ENCODE measurements at places on chromosomes 6 and 20.

DNA sequence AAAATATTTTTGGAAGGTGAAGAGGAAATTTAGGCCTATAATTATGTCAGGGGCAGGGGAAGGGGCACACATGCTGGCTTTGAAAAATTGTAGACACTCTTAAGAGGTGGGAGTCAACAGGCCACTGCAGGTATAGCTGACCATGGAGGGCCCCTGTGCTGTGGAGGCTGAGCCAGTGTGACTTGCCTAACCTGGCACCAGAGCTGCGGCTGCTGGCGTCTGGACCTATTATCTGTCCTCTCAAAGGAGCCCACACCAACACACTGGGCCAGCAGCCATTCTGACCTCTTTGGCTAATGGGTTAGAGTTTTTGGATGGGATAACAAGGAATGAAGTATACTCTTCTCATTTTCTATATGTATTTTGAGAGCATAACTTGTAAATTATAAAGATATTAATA, 4.5 kb downstream of the GID8 start:
- DNase-seq: no peak

DNA sequence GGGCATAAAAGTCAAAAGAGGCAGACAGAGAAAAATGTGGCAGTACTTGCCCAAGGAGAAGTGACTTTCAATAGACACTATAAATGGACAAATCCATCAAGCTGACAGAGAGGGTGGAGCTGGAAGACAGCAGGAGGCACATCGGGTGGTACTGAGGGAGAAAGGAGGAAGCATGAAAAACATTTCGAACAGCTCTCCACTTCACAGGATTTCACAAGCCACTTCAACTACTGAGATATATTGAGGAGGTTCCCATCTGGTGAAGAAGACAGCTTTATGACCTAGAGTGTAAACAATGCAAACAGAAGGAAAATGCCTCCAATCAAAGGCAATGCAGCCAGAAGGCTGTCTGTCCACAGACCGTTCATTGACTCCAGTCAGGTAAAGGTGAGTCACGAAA, 259.4 kb upstream of the ECI2 start:
- no peak for DNase-seq

- DNase-seq: peak; percentile 60
These were observed 76.5 kb downstream of the GJA10 start for GRCh38 chr6:89970609-89971337.

GRCh38 chr20:50186987-50187402, 3.6 kb upstream of the CEBPB start:
- no peak for DNase-seq

GRCh38 chr6:97668716-97669115, 385.7 kb upstream of the MMS22L start:
- no peak for DNase-seq

- DNase-seq: no peak
These were observed 2.9 kb upstream of the CALHM6 start for GRCh38 chr6:116458264-116458663.

- no peak for DNase-seq
These were observed 25.9 kb upstream of the GTSF1L start for GRCh38 chr20:43752561-43753301.

DNA sequence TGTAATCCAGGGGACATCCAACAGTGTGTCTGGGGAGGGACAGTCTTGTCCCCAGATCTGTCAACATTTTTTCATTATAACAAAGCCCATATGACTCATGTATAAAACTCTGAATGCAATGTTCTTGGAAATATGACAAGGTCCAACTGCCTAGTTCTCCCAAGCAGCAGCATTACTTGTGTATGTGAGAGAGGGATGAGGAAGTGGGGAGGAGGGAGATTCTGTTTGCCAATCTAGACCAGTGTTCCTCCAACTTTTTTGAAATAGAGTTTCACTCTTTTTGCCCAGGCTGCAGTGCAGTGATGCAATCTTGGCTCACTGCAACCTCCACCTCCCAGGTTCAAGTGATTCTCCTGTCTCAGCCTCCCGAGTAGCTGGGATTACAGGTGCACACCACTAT, 394.8 kb downstream of the DHX35 start:
- DNase-seq: no peak

DNA sequence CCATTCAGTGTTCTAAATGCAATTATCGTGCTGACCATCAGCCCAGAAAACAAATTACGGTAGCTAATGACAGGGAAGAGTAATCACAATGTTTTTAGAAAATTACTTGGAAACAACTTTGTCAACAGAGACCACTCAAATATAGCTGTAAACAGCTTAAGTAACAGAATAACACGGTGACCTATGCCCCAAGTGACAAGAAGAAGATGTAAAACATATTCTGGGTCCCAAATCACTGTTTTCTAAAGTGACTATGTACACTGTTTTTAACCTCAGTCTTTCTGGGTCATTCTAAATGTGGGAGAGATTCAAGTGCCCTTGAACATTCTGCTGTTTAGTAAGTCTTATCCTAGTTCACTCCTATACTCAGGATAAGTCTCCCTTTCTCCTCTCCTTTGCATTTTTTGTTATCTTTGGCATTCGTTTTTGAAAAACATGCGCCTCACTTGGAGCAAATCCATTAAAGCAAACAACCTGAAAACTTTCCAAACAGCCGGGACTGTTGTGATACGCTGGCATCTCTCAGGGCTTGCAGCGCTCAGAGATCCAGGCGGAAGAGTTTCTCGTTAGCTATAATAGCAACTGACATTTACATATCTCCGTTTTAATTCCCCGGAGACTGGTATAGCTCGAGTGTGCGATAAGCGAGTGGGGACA, 114.5 kb upstream of the SOX4 start:
- DNase-seq: peak; percentile 12

- no peak for DNase-seq
These were observed 368.3 kb upstream of the SASH1 start for GRCh38 chr6:147974376-147974775.

DNA sequence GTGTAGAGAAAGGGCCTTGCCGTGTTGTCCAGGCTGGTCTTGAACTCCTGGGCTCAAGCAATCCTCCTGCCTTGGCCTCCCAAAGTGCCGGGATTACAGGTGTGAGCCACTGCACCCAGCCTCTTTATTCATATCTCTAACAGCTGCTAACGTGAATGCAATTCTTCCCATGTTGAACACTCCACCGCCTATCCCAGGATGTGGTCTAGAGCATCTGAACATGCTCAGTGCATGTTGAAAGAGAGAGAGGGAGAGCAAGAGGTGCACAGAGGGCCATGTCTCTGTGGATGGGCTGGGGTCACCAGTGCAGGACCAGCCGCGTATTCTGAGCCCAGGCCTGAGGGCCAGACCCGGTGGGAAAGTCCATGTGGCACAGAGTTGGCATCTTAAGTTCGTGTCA, 12.8 kb downstream of the TUBB2A start:
- no peak for DNase-seq

DNA sequence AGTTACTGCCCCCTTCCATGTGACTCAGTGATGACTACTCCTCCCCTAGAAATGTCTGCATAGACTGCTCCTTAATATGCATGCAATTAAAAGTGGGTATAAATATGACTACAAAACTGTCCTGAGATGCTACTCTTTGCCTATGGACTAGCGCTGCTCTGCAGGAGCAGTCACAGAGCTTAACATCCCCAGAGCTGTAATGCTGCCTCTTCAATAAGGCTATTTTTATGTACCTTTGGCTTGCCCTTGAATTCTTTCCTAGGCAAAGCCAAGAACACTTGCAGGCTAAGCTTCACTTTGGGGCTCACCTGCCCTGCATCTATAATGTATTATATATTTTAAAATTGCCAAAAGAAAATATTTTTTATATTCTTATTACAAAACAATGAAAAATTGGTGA, 299.1 kb downstream of the CLVS2 start:
- no peak for DNase-seq

- DNase-seq: peak; percentile 98
These were observed at the start of gene ZHX3 for GRCh38 chr20:41317546-41318270. TSS of gene ZHX3 (minus strand) at chr20:41317731. CDS start at chr20:41204916, 112,815 bp downstream.

DNA sequence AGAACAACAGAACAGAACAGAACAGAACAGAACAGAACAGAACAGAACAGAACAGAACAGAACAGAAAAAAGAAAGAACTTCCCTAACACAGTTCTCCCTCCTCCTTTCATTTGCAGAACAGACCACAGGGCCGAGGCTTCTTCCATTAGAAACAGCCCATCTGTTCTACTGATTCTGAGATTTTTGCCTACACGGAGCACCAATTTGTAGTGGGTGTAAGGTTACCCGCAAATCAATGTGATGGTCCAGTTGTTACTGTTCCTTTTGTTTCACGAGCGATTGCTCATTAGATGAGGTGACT, 734 bp upstream of the OGFRL1 start:
- DNase-seq: no peak

DNA sequence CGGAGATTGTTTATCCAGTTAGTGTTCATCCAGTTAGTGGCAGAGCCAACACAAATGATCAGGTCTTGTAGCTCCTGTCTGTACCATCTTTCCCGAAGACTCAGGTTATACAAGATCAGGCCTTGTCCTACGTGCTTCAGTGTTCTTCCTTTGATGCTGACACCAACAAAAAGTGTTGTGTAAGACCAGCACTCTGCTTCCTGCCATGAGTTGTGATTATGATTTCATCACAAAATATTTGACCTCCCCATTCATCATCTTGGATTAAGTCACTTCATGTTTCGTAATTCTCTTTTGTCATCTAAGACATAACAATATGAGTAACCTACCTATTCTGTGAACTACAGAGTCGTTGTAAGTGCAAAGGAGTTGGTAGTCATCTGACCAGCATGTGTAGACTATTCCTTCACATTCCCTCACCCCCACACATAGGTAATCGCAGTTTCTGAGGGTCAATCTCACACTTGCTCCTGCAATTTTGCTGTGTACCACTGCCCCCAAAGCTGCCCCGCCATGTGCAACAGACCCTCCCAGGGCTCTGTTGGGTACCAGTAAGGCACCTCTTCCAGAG, 135.6 kb upstream of the SLC22A23 start:
- DNase-seq: no peak

DNA sequence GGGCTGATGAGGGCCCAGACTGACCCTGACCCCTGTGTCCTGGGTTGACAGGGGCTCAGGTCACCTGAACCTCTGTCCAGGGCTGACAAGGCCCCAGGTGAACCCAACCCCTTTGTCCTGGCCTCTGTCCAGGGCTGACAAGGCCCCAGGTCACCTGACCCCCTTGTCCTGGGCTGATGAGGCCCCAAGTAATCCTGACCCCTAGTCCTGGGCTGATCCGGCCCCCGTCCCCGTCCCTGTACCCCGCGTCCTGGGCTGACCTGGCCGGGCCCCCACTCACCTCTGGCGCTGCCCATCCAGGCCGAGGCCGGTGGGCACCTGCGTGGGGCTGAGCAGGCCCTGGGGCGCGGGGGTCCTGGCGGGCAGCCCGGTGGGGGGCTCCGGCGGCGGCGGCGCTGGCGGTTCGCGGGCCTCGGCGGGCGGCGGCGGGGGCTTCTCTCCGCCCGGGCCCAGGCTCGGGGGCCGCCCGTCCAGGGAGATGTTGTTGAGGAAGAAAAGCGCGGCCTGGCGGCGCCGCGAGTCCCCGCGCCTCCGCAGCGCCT, 379 bp downstream of the CABLES2 start:
- no peak for DNase-seq

GRCh38 chr6:71608646-71609045, 277.7 kb upstream of the RIMS1 start:
- DNase-seq: no peak

GRCh38 chr20:20173254-20173653, 120.9 kb downstream of the CFAP61 start:
- no peak for DNase-seq

DNA sequence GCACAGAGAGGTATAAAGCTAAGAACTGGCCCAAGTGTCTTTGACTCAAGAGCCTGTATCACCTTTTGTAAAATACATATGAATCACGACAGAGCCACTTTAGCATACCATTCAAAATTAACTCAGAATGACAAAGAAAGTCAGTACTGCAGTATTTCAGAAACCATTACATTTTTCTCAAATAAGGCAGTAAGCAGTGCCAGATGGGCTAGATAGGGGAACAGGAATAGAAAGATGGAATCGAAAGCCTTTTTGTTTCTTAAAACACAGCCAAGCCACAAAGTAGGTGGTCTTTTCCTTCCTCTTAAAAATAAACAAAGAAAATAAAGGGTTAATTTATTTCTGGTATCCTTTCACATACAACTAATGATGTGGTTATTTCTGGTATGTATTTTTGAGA, 10.3 kb downstream of the CLDN20 start:
- DNase-seq: no peak

DNA sequence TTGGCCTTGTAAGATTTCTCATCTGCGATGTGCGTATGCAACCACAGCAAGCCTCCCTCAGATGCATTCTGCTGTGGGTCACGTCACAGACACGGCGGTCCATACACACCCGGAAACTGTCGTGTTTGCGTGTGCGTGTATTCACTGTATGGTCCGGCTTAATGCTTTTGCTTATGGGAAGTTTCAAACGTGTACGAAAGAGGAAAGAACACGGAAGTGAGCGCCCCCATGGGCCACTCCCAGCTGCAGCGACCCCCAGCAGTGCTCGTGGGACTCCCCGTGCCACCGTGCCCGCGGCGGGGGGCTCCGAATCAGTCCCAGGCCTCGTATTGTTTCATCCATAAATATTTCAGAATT, 10.2 kb downstream of the DLL1 start:
- DNase-seq: no peak

GRCh38 chr6:17525637-17526036, 74.5 kb upstream of the FAM8A1 start:
- DNase-seq: no peak

DNA sequence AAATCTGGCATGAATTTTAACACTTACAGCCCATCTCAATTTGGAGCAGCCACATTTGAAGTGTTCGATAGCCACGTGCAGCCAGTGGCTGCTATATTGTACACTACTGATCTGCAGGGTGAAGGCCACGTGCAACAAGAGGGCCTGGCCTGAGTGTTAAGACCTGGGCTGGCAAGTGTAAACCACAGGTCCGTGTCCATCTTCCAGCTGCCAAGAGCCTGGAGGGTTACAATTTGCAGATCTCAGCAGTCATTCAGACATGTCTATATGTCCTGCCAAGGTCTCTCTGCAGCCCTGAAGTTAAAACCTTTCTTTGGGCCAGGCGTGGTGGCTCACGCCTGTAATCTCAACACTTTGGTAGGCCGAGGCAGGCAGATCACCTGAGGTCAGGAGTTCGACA, 14.1 kb downstream of the SGK2 start:
- no peak for DNase-seq

GRCh38 chr6:111666847-111667246, 61.2 kb upstream of the TRAF3IP2 start:
- DNase-seq: no peak

DNA sequence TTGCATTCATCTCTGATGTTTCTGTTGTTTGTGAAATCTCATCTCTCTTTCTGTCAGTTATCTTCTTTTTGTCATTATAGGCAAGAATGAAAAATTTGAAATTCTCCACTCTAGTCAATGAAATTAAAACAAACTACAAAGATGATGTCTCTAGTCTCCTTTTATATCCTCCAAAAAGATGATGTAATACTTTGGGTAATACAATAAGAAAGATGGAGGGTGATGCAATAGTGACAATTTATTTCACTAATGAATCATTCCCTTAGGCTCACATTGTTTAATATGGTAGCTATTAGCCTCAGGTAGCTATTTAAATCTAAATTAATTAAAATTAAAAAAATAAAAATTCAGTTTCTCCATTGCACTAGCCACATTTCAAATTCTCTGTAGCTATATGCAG, 145.4 kb downstream of the UST start:
- no peak for DNase-seq
